Heart right ventricle (tissue), 16 donors: ENCODE measurements at places on chromosomes 12 and 14. TPM values are rescaled to one million over a fixed set of nuclear protein-coding genes. Genes with fewer than 3 reads are reported as not detected.

Gene SYNE2
- 98.7 TPM for polyA plus RNA-seq

Gene NXPH4
- 1.8 TPM for polyA plus RNA-seq

Gene DPPA3
- polyA plus RNA-seq, result not detected

Gene RDH16
- polyA plus RNA-seq, result 0.59 TPM

Gene IFNG-AS1
- polyA plus RNA-seq, result not detected

Gene OR6C2
- polyA plus RNA-seq, result not detected

Gene HOTAIR
- polyA plus RNA-seq, result not detected

Gene PDE3A
- polyA plus RNA-seq, result 18.8 TPM

Gene BICD1
- 4.2 TPM for polyA plus RNA-seq

Gene HOXC10
- not detected for polyA plus RNA-seq

Gene CHGA
- not detected for polyA plus RNA-seq

Gene BDKRB2
- 0.58 TPM for polyA plus RNA-seq

Gene RTN1
- polyA plus RNA-seq, result 0.59 TPM

Gene ZBTB1
- 26.0 TPM for polyA plus RNA-seq

Gene CCDC197
- not detected for polyA plus RNA-seq

Gene TSPAN19
- 0.06 TPM for polyA plus RNA-seq

Gene SYT1
- polyA plus RNA-seq, result not detected

Gene PXN
- polyA plus RNA-seq, result 123 TPM

Gene NOVA1
- 4.5 TPM for polyA plus RNA-seq

Gene RIPK3
- 7.1 TPM for polyA plus RNA-seq

Gene KRT73
- not detected for polyA plus RNA-seq

Gene TC2N
- polyA plus RNA-seq, result 5.0 TPM

Gene PLEKHD1
- 0.01 TPM for polyA plus RNA-seq

Gene ARHGDIB
- 144 TPM for polyA plus RNA-seq

Gene KRT85
- not detected for polyA plus RNA-seq

Gene MAGOHB
- 15.1 TPM for polyA plus RNA-seq

Gene HOXC9
- not detected for polyA plus RNA-seq

Gene FGF23
- polyA plus RNA-seq, result not detected

Gene SRGAP1
- 1.3 TPM for polyA plus RNA-seq

Gene A2ML1
- polyA plus RNA-seq, result 0.13 TPM

Gene SLC35E3
- polyA plus RNA-seq, result 5.8 TPM

Gene C12orf50
- not detected for polyA plus RNA-seq

Gene IL22
- not detected for polyA plus RNA-seq

Gene LTB4R
- 3.2 TPM for polyA plus RNA-seq

Gene WNT1
- polyA plus RNA-seq, result not detected

Gene MUCL1
- not detected for polyA plus RNA-seq

Gene PLA2G1B
- polyA plus RNA-seq, result 0.22 TPM

Gene ADGRD1
- polyA plus RNA-seq, result 16.8 TPM

Gene SYNDIG1L
- not detected for polyA plus RNA-seq

Gene STON2
- polyA plus RNA-seq, result 2.8 TPM

Gene TMEM116
- 33.7 TPM for polyA plus RNA-seq

Gene SLC38A4
- 1.3 TPM for polyA plus RNA-seq

Gene PRPH
- polyA plus RNA-seq, result 0.51 TPM

Gene TOGARAM1
- 6.4 TPM for polyA plus RNA-seq

Gene NKX2-8
- not detected for polyA plus RNA-seq

Gene RNF212B
- not detected for polyA plus RNA-seq
